Stimulated activated CD4-positive, alpha-beta T cell treated with anti-CD3 and anti-CD28 coated beads, Interleukin-1b, Interleukin-23, amount 100 ng/mL, for 24 hours (primary cell): ENCODE measurements at places on chromosomes 3 and 15.

- no peak for DNase-seq
Observed at GRCh38 chr15:52225230-52225629, 34.0 kb upstream of the GNB5 start.

DNA sequence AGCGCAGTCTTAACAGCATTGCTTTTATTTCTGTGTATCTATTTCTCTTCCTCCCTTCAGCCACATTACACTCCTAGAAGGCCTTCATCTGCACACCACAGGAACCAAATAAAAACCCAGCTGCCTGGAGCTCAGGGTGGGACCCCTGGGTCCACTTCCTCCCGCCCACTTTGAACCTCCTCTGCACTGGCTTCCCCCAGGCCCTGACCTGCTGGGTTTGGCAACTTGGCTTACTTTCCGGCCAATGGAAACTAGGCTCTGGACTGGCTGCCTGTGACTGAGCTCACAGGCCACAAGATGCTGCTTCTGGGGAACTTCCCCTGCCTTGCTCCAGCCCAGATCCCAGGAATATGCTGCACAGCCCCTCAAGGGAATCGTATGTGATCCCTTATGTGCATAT is 89.8 kb downstream of the SEMA5B start:
- no peak for DNase-seq

GRCh38 chr3:87260270-87260669 is 16.1 kb downstream of the POU1F1 start:
- DNase-seq, result no peak

- DNase-seq, result no peak
Observed at GRCh38 chr15:77710637-77711036, 77.9 kb upstream of the LINGO1 start.

GRCh38 chr3:152517502-152517901 is 248.8 kb downstream of the MBNL1 start:
- no peak for DNase-seq
